ENCODE measurements at places on chromosomes 3 and 15.

GRCh38 chr3:157021679-157022078, 138.3 kb downstream of the CCNL1 start:
- DNase-seq = no peak

- no peak for DNase-seq
These were observed 2.9 kb downstream of the ADPRH start for GRCh38 chr3:119582178-119582577.

DNA sequence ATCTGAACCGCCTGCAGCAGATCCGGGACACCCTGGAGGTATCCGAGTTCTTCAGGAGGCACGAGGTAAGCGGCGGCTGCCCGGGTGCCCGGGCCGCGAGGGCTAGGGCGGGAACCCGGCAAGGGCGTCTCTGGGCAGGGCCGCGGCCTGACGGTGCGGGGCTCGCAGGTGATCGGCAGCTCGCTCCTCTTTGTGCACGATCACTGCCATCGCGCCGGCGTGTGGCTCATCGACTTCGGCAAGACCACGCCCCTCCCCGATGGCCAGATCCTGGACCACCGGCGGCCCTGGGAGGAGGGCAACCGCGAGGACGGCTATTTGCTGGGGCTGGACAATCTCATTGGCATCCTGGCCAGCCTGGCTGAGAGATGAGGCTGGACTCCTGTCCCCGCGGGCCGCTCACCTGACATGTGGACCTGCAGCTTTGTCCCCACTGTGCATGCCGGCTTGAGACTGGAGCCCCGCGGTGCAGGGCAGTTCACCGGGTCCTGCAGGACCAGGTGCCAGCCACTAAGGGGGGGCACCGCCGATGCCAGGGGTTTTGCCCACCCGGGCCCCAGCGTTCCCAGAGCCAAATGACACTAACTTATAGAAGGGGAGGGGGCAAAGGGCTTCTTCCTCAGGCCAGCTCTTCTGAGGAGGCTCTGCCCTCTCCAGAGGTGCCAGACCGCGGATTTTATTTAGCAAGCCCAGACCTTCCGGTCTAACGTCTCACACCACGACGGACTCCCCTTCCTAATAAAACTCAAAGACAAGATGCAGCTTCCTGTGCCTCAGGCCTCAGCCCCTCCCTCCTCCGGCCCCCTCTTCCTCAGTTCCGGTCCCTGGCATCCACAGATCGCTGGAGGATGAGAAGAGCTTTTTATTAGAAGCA, 9.4 kb downstream of the ITPKA start:
- DNase-seq = no peak

DNA sequence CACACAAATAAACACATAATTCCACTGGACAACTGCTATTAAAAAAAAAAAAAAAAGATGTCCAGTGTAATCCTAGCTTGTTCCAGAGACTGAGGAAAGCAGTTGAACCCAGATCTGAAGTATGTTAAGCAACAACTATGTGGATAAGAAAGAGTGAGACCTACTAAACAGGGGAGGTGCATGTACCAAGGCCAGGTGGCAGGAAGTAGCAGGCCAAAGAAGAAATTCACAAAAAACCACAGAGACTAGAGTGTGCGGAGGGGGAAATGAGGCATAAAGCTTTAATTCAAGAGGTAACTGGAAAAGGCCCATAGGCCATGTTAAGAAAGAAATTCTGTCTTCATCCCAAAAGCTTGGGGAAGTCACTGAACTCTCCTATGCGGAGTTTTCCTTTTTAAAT, 490.0 kb downstream of the NAALADL2 start:
- no peak for DNase-seq

DNA sequence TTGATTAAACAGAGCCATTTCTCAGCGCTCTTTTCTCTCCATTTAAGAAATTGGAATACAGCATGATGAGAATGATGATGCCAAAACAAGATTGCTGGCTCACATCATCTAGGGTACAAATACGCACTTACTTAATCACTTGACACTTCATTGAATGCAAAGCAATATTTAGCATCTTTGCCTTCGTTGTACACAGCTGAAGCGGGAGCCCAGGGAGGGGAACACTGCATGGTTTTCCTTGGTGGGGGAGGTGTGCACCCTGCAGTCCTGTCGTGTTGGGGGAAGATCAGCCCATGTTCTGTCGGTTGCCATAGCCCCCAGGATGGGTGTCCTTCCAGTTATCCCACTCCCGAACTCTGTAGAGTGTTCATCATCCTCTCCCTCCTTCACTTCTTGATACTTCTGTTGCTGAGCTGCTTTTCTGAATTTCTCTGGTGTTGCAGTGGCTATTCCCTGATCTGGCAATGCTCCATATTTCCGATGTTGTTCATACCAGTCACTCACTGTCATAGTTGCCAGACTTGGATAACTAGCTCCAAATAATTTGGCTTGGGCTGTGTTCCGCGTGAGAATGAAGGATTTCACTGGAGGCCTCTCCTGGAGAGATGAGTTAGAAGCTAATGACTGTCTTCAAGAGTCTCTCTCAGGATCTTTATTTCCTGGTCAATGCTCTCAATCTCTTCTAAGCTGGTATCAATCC, 50.1 kb upstream of the DYNC1LI1 start:
- DNase-seq = no peak

- no peak for DNase-seq
These were observed 6.1 kb downstream of the MSL2 start for GRCh38 chr3:136189859-136190617.

DNA sequence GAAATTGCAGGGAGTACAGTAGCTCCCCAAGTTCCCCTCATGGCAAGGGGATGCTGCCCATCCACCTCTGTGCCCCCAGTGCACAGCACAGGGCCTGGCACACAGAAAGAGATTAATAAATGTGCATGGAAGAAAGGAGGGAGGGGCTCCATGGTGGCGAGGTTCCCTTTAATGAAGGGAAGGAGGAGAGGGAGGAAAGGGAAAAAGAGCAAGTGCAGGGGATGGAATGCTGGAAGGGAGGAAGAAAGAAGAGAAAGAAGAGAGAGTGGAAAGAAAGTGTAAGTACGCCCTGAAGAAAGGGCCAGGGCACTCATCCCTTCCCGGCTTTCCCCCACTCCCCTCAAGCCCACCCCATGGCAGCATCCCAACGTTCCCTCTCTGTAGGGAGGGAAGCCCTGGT, 1.5 kb upstream of the VIPR1 start:
- peak; percentile 14 for DNase-seq

GRCh38 chr3:155712008-155712407, 32.9 kb downstream of the PLCH1 start:
- no peak for DNase-seq

DNA sequence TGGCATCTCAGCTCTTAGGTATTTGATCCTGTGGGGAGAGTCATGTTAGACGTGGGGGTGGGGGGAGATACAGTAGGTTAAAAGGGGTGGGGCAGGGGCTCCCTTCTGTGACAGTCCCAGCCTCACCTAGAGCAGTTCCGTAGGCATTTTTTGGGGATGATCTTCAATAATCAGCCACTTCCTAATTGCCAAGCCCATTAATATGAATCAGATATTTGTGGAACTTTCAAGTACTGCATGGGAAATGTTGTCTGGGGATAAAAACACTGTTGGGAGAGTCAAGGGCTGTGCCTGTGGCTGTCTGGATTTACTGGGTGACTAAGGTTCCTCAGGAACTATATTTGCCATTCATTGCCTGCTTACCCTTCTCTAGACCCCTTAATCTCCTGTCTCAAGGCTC, 9.5 kb downstream of the C3orf52 start:
- no peak for DNase-seq

All from activated B cell treated with CpG ODN at 0.5 μM for 24 hours (primary cell).